ENCODE measurements at places on chromosomes 1 and 21. TPM values are rescaled to one million over a fixed set of nuclear protein-coding genes. Genes with fewer than 3 reads are reported as not detected.

DNA sequence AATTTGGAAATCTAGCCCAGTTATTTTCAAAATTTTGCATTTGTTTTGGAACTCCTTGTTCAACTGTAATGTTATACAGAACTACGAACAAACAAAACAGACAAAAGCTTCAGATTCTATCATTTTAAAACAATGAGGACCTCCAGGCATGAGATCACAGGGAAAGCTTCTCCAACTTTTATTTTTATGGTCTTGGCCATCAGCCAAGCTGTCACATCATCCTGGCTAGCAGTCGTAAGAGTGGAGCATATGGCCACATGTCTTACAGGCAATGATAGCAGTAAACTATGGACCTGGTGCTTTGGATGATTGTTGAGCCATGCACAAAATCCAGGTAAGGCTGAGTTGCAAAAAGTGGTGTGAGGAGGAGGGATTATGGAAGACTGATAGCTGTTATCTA is 299.6 kb downstream of the LMX1A start:
- no peak for DNase-seq

- no peak for DNase-seq
Measured at GRCh38 chr1:16433030-16433429, 4.2 kb downstream of the SPATA21 start.

GRCh38 chr1:243834130-243834529 is 15.9 kb downstream of the AKT3 start:
- no peak for DNase-seq

- peak; percentile 18 for DNase-seq
Measured at GRCh38 chr1:14486401-14487201, 111.9 kb upstream of the KAZN start.

GRCh38 chr1:45493116-45493697 is 2.2 kb upstream of the TESK2 start:
- DNase-seq = no peak

DNA sequence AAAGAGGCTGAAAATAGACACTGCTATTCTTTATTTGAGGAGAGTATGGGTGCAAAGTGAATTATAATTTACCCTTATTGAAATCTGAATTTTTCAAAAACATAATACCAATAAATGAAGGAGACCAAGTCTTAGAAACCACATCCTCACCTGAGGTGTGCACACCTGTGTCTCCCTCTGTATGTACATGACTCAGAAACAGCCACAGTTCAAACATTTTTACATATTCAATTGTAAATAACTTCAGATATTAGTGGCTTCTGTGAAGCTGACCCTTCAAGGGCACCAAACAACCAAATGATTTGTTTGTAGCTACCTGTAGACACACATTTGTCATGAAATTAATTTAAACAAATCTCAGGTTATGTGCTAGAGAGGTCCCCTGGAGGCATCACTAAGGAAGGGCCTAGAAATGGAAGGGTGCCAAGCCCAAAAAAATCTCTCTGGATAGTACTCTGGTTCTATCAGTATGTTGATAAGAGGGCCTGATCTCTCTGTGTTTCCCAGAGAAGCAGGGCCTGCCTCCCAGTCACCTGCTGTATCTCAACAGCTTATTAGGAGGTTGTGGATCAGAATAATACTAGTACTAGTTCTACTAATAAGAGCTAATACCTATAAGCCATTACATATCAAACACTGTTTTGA is 28.1 kb downstream of the ERI3 start:
- DNase-seq = no peak

GRCh38 chr21:25115021-25115420 is 492.3 kb downstream of the MRPL39 start:
- no peak for DNase-seq

DNA sequence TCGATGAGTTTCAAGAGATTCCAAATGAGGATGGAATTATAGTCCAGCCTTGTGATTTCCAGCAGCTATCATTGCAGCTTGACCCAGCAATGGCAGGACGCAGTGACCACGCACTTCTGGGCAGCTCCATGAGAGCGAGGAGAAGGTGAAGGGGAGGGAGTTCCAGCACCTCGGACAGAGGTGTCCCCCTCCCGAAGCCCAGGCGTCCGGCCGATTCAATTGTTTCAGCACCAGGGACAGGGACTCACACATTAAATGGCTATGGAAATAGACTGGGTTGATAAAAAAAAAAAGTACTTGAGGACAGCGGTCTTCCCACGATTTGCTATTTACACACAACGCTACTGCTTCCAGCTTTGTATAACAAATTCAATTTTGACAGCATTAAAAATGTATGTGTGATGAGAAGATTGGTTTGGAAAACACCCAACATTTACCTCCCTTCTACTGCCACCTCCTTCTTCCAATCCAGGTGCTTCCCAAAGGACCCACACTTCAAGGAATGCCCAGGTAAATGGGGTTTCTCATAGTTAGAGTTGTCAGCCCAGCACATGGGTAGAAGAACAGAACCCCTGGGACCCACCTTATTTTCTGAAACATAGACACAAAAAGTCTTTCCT is 71.8 kb downstream of the DISP3 start:
- peak; percentile 75 for DNase-seq

DNA sequence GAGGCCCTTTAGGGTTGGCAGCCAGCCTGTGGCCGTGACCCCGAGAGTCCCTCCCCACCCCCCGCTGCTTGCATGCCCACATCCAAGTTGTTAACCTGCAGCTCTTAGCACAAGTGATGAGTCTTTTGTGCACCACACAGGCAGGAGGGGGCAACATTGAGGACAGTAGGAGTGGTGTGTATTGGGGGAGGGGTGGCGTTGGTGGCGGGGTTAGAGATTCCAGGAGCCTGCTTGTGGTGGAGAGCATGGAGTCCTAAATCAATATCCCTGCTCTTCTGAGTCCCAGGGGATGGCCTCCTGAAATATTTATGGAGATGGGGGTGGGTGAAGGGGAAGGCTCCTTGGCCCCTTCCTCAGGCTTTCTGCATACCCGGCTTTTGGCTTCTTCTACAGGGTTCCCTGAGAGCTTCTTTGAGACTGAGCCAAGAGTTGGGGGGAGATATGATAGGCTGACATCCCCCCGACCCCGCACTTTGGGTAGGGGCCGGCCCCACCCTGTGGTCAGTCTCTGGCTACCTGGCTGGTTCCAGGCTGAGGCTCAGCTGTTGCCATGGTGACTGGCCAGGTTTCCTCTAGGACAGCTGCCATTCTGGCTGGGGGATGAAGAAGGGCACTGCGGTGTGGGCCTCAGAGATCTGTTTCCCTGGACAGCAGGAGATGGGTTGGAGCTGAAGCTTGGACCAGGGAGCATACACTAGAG is 5.0 kb downstream of the CHRNB2 start:
- DNase-seq = no peak

CYP4A22 gene
- polyA plus RNA-seq = not detected

C1orf116 gene
- 0.16 TPM for polyA plus RNA-seq

NRDC gene
- 77.8 TPM for polyA plus RNA-seq

AMY1B gene
- polyA plus RNA-seq = not detected

SLC66A1 gene
- polyA plus RNA-seq = 16.9 TPM

Data from heart right ventricle (tissue), 16 donors.